Mucosa of descending colon (tissue), 3 donors: ENCODE measurements at places on chromosomes 4 and X.

- no peak for DNase-seq
Measured at GRCh38 chrX:114715096-114715495, 131.2 kb downstream of the HTR2C start.

DNA sequence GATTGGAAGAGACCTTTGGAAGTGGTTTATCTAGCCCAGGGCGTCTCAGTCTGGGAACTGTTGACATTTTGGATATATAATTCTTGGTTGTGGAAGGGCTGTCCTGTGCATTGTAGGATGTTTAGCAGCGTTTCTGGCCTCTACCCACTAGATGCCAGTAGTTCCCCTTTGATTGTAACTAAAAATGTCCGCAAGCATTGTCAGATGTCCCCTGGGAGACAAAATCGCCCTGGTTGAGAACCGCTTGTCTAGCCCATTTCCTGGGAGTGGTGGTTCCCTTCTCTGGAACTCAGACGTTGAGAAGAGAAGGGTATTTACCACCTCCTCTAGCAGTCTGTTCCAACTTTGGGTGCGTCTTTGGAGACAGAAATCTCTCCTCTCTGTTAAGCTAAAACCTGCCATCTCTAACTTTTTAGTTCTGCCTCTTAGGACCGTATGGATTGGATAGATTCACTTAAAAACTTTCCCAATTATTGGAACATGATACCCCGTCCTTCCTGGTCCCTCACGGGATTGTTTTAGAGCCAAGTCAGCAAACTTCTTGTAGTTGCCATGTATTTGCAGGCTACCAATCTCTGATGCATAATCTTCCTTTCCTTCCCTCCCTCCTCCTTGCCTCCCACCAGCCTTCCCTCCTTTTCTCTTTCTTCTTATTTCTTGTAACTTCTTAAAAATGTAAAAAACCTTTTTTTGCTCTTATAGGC lies 13.9 kb downstream of the TMEM165 start:
- DNase-seq: no peak

- no peak for DNase-seq
Measured at GRCh38 chr4:2091990-2092668, 33.0 kb downstream of the NAT8L start.

DNA sequence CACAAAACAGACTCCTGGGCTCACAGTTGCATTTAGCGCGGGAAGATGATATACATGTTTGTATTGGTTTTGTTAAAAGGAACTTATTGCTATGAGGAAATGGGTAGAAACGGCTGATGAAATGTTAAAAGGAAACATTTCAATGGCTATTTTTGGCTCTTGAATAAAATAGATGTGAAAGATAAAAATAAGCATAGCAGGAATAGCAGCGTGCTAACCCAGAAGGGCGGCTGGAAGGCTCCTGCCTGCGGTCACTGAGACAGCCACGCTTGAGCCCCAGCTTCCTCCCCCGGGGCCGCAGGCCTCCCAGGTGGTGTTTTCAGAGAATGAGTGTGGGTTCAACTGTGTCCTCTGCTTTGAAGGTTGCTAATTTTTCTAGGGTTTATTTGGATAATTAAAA lies 35.0 kb upstream of the CLCN4 start:
- DNase-seq: no peak
